Psoas muscle (tissue), 8 donors: ENCODE measurements at places on chromosomes 5 and 9.

DNA sequence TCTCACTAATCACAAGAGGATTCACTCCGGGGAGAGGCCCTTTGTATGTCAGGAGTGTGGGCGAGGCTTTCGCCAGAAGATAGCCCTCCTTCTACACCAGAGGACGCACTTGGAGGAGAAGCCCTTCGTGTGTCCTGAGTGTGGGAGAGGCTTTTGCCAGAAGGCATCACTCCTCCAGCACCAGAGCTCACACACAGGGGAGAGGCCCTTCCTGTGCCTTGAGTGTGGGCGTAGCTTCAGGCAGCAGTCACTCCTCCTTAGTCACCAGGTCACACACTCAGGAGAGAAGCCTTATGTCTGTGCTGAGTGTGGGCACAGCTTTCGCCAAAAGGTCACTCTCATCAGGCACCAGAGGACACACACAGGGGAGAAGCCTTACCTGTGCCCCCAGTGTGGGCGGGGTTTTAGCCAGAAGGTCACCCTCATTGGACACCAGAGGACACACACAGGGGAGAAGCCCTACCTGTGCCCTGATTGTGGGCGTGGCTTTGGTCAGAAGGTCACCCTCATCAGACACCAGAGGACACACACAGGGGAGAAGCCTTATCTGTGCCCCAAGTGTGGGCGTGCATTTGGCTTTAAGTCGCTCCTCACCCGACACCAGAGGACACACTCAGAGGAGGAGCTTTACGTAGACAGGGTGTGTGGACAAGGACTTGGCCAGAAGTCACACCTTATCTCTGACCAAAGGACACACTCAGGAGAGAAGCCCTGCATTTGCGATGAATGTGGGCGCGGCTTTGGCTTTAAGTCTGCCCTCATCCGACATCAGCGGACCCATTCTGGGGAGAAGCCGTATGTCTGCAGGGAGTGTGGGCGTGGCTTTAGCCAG, 27.8 kb downstream of the NUTM2F start:
- DNase-seq = no peak

- DNase-seq = no peak
Observed at GRCh38 chr5:150765799-150766169, 7.0 kb upstream of the DCTN4 start.

GRCh38 chr5:61289241-61289640, 42.8 kb upstream of the ZSWIM6 start:
- no peak for DNase-seq

DNA sequence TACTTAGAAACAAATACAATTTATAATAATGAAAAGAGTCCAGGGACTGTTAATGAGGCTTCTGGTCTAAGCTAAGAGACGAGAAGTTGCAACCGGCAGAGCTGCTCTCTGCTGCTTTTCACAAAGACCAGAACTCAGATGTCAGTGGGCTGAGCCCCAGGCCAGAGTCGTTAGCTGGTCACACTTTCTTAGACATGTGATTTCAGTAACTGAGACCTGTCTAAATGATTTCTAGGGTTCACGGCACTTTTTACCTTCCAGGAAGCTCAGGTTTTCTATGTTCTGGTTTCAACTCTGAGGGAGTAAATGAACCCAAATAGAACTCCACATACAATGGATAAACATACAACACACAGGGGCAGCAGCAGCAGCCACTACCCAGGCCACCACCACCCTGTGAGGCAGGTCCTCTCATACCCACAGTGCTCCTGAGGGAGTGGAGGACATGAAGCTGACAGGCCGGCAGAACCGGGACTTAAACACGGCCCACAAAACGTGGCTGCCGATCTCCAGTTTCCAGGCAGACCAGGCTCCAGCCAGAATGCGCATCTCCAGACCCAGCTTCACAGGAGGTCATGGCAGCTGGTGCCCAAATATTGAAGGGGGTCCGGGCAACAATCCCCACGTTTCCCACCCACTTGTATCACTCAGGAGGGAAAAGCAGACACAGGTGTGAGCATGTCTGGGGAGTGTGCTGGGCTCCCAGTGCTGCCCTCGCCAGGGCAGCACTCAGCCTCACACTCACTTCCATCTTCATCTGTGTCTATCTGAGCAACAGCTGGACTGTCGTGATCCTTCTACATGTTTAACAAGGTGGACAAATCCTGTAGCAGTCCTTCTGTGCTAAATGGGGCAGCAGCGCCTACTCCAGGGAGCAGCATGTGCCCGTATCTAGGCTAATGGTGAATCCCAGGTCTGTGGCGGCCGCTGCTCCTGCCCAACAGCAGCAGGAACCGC, 38.8 kb downstream of the IARS1 start:
- DNase-seq = no peak

GRCh38 chr5:111741278-111741677, 15.7 kb downstream of the NREP start:
- no peak for DNase-seq

- DNase-seq = peak; percentile 41
Observed at GRCh38 chr5:32852535-32852934, 141.4 kb downstream of the NPR3 start.

DNA sequence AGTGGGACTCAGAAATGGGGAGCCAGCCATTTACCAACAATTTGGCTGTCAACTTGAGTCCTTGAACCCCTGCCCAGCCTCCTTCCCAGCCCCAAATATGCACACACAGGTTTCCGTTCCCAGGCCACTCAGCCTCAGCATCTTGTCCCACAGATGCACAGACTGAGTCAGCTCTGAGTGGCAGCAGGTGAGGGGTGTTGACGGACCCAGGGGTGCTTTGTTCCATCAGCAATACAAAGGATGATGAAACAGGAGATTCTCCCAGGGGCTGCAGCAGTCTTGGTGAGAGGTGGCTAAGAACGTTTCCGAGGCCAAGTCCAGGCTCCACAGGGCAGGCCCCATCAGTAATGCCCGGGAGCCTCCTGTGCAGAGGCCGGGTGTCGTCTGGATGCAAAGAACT, 4.9 kb upstream of the OLFM1 start:
- DNase-seq = no peak

DNA sequence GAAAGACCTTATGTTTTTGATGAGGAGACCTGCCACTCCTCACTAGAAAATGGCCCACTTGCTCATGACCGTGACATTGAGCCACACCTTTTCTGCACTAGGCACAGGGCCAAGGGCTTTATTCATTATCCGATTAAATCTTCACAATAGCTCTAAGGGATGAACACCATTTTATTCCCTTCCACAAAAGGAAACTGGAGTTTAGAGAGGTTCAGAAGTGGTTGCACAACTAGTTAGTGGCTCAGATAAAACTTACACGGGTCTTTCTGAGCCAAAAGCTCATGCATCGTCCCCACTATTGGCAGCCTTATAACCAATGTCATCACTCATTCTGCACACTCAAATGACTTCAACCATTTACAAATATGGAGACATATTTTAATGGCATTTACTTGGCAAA, 39.4 kb downstream of the SUSD1 start:
- no peak for DNase-seq

DNA sequence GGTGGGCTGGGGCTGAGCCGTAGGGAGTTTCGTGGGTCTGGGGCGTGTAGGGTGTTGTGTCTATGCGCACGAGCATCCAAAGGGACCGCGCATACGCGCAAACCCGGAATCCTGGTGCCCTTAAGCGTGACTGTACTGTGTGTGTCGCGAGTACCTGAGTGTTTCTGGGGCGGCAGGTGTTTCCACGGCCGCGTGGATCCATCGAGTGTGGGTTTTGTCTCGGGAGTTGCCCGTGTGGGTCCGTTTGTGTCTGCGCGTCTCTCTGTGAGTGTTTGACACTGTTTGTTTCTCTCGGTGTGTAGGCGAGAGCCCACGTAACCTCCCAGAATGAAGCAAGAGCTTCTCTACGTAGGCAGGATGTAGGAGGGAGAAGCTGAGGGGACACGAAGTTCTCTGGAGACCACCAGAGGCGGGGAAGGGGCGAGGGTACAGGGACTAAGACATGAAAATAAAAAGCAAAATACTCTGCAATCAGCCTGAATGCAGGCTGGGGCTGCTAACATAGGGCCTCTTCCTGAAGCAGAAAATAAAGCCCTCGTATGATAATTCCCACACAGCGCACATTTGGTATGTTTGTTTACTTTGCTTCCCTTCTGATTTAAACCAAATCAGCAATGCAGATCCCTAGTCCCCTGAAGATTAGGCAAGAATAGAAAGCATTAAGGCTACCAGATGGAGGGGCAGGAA, 588 bp upstream of the BRINP1 start:
- no peak for DNase-seq

GRCh38 chr5:173530547-173530946, 85.9 kb downstream of the BOD1 start:
- no peak for DNase-seq

- no peak for DNase-seq
Observed at GRCh38 chr5:122181863-122182262, 52.5 kb downstream of the ZNF474 start.

- DNase-seq = no peak
Observed at GRCh38 chr5:43270645-43271044, 42.6 kb downstream of the HMGCS1 start.

DNA sequence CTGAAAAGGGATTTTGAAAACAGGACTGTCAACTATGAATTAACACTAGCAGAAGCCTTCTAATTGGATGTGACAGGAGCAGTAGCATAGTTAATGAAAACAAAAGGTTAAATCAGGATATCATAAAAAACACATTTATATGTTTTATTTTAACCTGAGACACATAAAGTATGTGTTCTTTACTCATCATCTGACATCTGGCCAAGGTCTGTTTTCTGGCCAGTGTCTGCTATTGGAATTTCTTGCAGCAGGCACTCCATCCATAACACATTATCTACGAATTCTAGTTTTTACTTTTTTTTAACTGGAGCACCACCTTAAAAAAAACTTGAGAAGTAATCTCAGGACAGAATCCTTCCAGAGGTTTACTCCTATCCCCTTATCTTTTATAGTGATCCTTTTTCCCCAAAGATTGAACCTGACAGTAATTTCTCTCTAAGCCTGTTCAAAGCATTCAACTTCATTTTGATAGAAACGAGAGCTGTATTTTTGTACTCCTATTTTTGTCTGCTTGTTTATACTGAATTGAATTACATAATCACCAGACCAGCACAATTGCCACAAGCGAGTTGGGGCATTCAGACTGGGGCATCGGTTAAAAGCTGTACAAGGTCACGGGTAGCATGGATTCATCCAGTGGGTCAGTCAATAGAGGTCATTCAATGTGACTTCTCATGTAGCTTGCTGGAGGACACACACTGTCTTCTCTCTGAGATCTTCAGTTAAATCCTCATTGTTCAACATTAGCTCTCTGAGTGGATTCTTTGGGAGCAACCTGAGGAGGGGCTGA, 205.6 kb upstream of the CLINT1 start:
- no peak for DNase-seq

DNA sequence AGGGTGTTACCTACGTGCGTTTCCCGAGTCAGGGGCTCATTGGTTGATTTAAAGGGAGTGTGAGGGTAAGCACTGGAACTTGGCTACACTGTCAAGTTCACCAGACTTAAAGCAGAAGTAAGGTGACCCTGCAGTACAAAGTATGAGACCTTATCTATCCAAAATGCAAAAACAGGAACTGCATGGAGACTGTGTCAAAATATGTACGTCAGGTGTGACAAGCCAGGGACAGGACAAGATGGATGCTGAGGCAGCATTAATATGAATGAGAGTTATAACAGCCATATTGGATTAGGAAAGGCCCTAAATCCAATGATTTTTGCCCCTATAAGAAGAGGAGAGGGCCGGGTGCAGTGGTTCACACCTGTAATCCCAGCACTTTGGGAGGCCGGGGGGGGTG, 15.4 kb upstream of the SUSD3 start:
- no peak for DNase-seq

- DNase-seq = no peak
Observed at GRCh38 chr5:100771181-100771580, 131.9 kb downstream of the ST8SIA4 start.

- no peak for DNase-seq
Observed at GRCh38 chr5:150113047-150113744, 26.8 kb upstream of the CSF1R start.

DNA sequence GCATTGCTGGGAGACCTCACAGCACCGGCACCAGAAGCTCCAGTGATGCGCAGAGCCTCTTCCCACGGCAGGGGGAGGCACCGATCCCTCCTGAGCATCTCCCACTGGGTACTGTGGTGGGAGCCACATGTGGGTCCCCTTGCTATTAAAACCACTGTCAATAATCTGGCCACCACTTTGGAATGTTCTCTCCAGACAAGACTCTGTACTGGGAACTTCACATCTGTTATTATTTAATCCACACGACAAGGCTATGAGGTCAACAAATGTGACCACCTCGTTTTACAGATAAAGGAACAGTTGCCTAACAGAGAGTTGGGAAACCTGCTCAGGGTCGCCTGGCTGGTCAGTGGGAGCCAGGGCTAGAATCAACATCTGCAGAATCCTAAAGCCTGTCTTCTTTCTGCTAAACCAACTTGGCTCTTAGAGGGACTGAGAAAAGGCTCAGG, 72.7 kb downstream of the EPB41L4B start:
- DNase-seq = no peak

- no peak for DNase-seq
Observed at GRCh38 chr5:30041831-30042385, 1151.6 kb upstream of the CDH6 start.
